ENCODE measurements at places on chromosomes 1 and 21.

- DNase-seq, result no peak
These were observed 270.4 kb upstream of the B3GALT2 start for GRCh38 chr1:193456811-193457280.

DNA sequence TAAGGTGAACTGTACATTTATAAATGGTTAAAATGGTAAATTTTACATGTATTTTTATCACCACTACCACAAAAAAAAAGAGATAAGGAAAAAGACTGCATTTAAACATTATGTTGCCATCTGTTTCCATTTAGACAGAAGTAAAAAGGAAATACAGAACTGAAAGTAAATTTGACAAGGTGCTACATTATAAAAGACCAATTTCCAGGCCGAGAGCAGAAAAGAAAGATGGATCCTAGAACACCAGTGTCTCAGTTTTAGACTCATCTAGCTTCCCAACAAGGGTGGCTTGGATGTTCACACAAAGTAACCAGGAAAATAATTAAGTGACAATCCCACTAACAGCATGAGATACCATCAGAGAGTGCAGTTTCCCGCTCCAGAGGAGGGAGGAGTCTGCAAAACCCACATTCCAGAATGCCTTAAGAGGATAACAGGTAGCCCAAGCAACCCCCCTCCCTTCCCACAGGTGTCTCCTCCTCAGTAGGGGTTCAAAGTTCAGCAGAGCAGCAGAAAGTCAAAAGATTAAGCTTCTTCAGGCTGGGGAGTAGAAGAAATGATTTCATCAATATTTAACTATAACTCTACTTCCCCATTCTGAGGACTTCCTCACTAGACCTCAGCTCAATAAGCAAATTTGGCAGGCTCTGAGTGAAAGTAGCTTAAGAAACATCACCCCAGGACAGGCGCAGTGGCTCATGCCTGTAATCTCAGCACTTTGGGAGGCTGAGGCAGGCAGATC is 11.8 kb downstream of the TPM3 start:
- DNase-seq, result no peak

- no peak for DNase-seq
These were observed 22.2 kb downstream of the EPB41 start for GRCh38 chr1:28936528-28936927.

DNA sequence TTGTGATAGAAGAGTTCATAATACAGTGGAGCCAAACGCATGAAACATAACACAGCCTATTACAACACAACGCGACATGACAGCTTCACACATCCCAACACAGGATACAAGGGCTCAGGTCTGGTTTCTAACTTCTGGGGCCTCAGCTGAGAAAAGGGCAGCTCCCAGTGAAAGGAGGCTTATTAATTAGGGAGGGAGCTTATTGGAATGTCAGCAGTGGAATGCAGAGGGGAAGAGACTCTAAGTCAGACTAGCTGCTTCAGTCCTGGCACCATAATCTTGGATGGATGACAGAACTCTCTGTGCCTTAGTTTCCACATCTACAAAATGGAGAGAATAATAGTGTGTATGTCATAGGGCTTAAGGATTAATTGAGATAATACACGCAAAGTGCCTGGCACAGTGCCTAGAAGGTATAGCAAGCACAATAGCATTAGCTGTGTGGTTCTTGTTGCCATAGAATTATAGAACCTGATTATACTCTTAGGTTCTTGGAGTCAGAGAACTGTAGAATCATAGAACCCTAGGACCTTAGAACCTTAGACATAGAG is 22.7 kb upstream of the SLC2A1 start:
- no peak for DNase-seq

GRCh38 chr1:31483012-31483946 is 70.3 kb downstream of the SERINC2 start:
- no peak for DNase-seq

GRCh38 chr21:36602735-36603134 is 96.2 kb upstream of the SIM2 start:
- no peak for DNase-seq

- DNase-seq, result no peak
These were observed 5.1 kb upstream of the GBP5 start for GRCh38 chr1:89277725-89278124.

- DNase-seq, result no peak
These were observed 124.2 kb upstream of the ZBTB40 start for GRCh38 chr1:22327411-22327810.

DNA sequence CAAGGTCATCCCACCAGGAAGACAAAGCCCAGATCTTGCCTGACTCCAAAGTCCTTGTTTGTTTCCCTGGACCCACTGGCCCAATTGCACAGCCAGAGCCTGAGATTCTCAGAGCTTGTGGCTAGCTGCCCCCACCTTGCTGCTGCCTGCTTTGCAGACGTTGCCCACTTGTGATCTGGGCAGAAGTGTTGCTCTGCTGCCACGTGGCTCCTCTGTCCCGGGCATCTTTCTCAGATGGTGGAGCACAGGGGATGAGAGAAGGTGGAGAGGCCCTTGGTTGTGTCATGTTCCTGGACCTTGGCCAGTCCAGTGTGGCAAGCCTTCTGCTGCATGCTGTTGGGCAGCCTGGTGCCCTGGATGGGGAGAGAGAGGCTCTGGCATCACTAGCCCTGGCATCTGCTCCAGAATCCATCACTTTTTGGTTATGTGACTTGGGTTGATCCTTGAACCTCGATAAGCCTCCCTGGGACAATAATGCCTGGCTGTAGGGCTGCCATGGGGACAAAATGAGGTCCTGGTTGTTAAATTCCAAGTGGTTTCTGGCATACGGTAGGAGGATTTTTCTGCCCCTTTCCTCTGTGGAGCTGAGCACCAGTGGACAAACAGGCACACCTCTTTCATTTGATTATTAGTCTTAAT is 1.5 kb upstream of the NR0B2 start:
- no peak for DNase-seq

- DNase-seq, result no peak
These were observed 10.5 kb upstream of the INTS3 start for GRCh38 chr1:153717330-153717729.

GRCh38 chr1:115728341-115728740 is 40.2 kb downstream of the CASQ2 start:
- DNase-seq, result no peak

- DNase-seq, result no peak
These were observed 4.2 kb upstream of the SHISAL2A start for GRCh38 chr1:52628614-52629324.

DNA sequence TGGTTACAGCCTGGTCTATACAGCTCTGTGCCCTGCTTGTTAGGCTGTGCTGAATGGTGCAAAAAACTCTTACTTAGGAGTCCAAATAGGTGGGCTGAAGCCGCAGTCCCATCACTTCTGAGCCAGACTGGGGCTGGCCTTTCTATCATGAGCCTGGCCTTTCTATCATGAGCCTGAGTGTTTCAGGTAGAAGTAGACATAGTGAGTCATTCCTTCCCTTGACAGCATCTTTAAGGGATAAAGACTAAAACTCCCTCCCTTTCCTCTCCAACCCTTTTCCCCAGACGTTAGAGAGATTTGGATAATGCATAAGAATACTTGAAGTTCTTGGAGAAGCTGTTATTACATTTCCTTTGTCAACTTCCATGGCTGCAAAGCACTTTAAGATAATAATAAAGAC is 46.5 kb upstream of the PARP1 start:
- DNase-seq, result no peak

DNA sequence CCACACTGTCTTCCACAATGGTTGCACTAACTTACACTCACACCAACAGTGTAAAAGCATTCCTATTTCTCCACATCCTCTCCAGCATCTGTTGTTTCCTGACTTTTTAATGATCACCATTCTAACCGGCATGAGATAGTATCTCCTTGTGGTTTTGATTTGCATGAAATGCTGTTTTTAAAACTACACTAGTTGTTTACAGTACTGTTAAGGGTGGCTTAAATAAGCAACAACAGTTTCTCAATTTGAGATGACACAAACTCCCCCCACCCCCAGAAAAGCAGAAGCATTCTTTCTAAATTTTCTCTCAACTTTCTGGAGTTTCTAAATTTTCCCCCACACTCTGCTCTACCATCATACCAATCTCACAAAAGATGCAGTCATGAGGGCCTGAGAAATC is 7.1 kb upstream of the SLAMF7 start:
- DNase-seq, result no peak

- DNase-seq, result no peak
These were observed 120.8 kb downstream of the GREM2 start for GRCh38 chr1:240491156-240491555.

DNA sequence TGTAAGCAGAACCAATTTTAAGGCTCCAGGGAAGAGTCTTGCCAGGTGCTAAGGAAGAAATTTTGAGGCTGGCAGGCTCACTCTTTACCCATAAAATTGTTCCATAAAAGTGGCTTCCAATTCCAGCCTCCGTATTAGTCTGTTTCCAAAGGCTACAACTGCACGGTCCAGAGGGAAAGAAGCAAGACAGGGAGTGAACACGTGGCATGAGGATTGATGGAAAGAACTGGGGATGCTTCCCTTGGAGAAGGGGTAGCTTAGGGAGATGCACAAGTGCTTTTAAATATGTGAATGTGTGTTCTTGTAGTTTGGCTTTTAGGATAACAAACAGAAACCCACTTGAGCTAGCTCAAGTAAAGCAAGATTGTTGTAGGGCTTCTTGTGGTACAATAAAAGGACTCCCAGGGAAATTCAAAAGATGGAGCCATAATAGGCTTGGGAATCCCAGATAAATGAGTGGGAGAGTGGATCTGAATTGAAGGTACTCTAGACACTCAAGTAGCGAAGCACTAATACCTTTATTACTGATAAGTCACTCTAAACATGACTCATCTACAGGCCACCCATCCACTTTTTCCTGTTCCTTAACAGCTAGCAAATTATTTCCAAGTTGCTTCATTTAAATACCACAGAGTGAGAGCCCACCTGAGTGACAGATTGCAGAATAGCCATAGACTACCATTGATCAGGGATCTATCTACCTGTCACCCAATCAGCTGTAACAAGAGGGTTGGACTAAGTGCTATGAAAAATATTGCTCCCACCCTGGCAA is 34.8 kb upstream of the NPL start:
- no peak for DNase-seq

- no peak for DNase-seq
These were observed 57.2 kb downstream of the TNN start for GRCh38 chr1:175124861-175125260.

DNA sequence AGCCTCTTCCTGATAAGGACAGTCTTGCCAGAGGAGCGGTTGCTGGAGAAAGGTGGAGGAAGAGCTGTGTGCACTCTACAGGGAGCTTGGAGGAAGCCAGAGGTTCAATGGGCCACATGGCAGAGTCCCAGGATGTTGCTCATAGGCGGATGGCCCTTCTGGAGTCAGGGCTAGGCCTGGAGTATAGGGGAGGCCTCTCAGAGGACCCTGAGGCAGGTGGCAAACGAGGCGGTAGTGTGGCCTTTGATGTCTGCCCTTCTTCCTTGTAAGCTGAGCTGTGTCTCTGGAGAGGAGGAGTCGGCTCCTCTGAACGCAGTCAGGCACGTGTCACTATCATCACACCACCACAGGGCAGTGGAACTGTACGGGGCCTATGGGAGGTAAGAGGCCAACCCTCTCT is 8.6 kb downstream of the PKP1 start:
- DNase-seq, result no peak

GRCh38 chr1:70277875-70278274 is 56.7 kb downstream of the SRSF11 start:
- no peak for DNase-seq

- DNase-seq, result no peak
These were observed 52.0 kb upstream of the SMYD2 start for GRCh38 chr1:214228976-214229375.

- DNase-seq, result no peak
These were observed 6.9 kb downstream of the CSRP1 start for GRCh38 chr1:201499795-201500669.

GRCh38 chr1:234326497-234327366 is 46.5 kb upstream of the COA6 start:
- peak; percentile 51 for DNase-seq

GRCh38 chr1:238450976-238451375 is 560.3 kb upstream of the ZP4 start:
- DNase-seq, result no peak

- DNase-seq, result no peak
These were observed 40.4 kb upstream of the APOBEC4 start for GRCh38 chr1:183693521-183693920.

- no peak for DNase-seq
These were observed 33.6 kb downstream of the LMO4 start for GRCh38 chr1:87362063-87362833.

- DNase-seq, result no peak
These were observed 96.4 kb downstream of the GLIS1 start for GRCh38 chr1:53642607-53643006.

- DNase-seq, result no peak
These were observed 12.3 kb downstream of the IGSF21 start for GRCh38 chr1:18119771-18120377.

GRCh38 chr1:183277821-183278738 is 92.0 kb downstream of the LAMC2 start:
- no peak for DNase-seq

DNA sequence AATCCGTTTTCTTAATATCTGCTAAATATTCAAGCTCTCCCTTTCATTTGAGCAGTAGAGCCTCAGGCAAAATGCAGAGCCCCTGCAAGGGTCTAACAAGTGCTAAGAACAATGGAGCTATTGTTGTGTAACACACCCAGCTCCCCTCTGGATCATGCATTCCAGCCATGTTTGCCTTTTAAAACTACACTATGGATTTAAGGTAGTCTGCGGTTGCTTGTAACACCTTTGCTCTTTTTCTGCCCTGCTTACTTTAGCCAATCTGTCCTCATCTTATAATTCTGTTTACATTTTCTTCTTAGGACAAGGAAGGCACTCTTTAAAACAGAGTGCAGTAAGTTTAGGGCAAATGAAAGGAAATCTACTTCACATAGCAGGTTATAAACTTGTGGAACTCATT is 60.0 kb upstream of the C1orf105 start:
- no peak for DNase-seq

DNA sequence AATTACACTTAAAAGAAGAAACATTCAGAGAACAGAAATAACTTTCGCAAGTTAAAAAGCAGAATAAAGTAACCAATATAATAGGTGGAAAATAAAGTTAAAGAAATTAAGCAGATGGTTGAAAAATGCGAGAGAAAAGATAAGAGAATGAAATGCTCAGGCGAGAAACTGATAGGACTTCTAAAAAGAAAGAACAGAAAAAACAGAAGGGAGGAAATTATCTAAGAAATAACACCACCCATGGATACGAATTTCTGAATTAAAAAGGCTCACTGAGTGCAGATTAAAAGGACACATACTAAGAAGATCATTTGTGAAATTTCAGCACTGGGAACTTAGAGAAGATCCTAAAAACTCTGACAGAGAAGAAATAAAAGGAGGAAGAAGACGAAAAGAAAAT is 92.0 kb downstream of the HLX start:
- no peak for DNase-seq

- no peak for DNase-seq
These were observed 41.7 kb downstream of the OLFML2B start for GRCh38 chr1:161981735-161982506.

- DNase-seq, result no peak
These were observed 50.0 kb downstream of the LACTBL1 start for GRCh38 chr1:22922640-22923039.

GRCh38 chr1:200153277-200154055 is 126.0 kb downstream of the NR5A2 start:
- DNase-seq, result no peak

Data from activated CD8-positive, alpha-beta memory T cell treated with anti-CD3 and anti-CD28 coated beads for 1 hour (primary cell).